Activated T-cell treated with anti-CD3 and anti-CD28 coated beads for 24 hours (primary cell): ENCODE measurements at places on chromosomes 3 and 15.

DNA sequence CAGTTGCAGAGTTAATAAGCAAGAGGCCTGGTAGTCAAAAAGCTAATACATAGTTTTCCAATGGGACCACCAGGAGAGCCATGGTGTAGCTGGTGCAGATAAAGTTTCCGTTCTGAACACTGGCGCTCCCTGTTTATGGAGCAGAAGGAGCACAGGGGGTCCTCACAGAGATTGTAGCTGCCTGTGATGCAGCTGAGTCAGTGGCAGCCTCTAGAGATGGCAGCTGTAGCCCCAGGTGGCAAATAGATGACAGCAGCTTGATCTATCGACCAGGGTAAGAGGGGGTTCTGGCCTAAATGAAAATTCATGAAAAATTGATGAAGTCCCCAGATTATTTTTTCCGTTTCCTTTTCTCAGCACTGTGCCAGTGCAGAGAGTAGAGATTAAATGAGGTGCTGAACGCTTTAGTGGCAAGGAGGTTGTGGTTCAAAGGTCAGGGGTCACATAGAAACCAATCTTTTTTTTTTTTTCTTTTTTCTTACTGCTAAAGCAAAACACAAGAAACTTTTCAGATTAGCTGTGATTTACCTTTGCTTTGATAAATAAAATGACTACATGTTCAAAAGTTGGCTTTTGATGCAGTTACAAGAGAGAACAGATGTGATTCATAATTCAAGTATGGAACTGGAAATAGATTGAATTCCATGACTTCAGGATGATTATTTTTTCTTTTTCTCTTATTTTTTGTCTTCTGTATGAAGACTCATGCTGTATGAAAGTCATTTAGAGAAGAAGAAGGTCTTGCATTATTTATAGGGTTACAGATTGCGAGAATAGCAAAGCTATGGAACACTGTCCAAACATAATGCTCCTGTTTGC, 63.3 kb downstream of the ROBO2 start:
- DNase-seq: no peak

DNA sequence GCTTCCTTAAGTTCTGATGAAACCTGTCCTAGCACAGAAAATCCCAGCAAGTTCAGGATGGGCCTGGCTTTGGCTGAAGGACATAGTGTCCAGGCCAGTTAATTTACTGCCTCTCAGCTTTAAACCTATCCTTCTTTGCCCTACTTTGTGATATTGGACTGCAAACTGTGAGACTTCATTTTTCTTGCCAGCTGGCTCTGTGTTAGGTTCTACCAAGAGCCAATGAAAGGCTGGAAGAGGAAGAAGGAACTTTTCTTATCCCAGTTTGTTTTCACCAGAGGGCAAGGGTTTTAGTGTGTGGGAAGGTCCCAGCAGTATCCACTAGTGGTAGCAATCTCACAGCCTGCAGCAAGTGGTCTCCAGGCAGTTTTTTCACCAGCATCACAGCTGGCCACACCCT, 18.2 kb downstream of the DCUN1D1 start:
- DNase-seq: no peak

DNA sequence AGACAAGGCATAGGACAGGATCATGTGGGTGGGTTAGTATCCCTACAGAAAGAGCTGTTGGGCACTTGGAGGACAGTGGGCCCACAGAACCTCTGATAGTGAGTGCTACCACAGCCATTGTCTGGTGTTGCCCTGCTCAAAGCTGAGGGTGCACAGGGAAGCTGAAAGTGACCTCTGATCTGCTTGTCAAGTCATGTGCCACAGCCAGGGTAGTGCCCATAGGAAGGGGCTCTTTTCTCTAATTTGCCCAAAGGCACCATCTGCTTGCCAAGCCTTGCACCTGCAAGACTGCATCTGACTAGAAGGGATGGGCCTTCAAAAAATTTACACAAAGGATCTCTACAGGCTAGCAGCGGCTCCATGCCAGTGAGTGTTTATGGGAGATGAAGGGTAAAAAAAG, 87.4 kb upstream of the GSK3B start:
- no peak for DNase-seq

GRCh38 chr3:139675327-139675726, 2.4 kb downstream of the NMNAT3 start:
- DNase-seq: no peak

GRCh38 chr3:51100536-51100851, 284.6 kb upstream of the MANF start:
- DNase-seq: no peak

GRCh38 chr3:99537416-99537815, 101.0 kb upstream of the COL8A1 start:
- DNase-seq: no peak

DNA sequence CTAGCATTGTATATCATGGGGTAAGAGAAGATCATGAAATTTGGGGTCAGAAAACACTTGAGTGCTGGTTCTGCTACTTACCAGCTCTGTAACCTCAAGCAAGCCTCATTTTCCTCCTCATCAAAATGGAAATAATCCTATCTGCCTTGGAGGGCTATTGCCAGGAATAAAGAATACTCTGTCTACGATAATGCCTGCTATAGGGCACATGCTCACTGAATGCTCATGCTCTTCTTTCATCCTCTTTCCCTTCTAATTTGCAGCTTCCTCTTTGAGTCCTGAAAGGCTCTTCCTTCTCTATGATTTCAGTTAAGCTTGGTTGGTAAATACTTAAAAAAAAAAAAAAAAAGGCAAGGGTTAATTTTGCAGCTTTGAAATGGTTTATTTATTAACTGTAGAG, 12.8 kb downstream of the RTP1 start:
- no peak for DNase-seq

- no peak for DNase-seq
Measured at GRCh38 chr3:82194870-82195269, 433.4 kb upstream of the GBE1 start.

DNA sequence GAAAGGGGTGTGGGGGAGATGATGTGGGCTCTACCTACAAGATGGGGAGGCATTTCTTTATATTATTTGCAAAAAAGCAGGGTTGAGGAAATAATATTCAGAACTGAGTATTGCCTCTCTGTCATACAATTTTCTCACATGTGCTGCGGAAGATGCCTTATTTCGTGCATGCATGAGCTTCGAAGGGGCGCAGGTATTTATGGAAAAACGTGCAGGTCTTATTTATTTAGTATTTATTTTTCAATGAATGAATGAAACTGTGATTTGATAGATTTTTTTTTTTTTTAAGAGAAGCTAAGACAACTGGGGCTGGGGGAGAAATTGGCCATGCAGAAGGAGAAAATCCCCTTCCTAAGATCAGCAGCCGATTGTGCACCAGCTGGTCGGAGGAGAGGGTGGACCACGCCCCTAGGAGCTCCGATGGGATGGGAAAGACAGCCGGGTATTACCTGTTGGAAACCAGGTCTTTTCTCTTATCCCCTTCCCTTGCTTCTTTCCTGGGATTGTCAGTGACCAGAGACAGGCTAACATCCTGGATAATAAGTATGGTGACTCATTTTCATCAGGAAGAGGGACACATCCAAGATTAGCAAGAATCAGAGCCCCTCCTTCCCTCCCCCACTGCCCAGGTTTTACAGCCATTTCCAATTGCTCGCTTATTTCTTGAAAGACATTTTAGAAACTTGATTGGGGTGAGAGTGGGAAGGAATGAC, 875 bp downstream of the GAP43 start:
- DNase-seq: no peak

- no peak for DNase-seq
Measured at GRCh38 chr3:14479591-14479990, 60.6 kb downstream of the GRIP2 start.

DNA sequence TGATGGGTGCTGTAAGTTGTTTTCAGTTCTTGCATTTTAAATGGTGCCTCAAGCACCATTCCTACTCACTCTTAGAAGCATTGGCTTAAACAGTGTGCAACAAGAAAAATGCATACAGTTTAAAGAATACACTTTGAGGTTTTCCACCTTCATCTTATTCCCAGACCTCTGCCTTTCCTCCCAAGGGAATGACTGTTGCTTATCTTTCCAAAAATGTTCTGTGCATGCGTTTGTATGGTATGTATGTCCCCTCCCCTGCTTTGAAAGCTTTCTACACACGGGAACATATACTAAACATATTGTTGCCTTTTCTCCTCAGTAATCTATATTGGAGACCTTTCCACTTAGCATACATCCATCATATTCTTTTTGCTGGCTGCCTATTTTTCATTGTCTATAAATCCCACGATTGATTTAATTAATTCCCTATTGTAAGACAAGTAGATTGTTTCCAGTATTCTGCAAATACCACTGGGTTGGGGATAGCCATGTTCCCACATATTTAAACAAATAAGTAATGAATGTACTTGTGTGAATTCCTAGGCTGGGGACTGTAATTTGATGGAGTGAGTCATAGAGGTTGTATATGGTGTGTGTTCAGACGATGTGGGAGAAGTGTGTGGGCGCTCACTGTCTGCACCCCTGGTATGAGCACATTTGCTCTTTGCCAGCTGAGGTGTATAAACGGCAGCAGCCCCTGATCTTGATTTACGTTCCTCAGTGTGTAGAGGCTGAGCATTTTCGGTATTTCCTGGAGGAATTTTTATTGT, 5.8 kb downstream of the TRAK1 start:
- DNase-seq: no peak

DNA sequence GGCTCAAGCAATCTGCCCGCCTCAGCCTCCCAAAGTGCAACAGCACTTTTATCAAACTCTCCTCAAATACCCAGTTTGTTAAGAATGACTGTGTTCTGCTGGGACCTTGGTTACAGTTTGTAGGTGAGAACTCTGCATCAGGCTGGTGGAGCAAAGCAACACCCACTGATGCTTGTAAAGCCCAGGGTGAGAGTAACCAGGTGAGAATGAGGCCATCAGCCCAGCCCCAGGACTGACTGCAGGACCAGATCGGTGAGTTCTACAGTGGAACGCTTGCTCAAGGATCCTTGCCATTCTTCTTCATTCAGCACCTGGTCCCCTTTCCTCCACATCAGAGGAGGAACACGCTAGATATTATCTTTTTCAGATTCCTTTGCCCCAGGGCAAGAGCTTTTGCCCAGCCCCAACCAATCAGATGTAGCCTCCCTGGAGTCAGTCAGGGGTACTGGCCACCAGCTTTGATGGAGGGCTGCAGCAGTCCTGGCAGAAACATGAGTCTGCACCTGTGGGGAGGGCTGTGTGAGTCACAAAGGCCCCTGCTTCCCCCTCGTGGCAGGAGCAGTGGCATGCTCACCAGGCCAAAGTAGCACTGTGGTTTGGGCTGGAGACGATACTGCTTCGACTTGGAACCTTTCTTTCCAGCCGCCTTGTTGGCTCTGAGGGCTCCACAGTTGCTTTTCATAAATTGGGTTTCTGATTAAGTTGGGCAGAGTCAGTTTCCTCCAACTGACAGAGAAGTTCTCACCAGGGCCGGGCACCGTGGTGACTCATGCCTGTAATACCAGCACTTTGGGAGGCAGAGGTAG, 3.5 kb upstream of the SHISA5 start:
- peak; percentile 60 for DNase-seq

DNA sequence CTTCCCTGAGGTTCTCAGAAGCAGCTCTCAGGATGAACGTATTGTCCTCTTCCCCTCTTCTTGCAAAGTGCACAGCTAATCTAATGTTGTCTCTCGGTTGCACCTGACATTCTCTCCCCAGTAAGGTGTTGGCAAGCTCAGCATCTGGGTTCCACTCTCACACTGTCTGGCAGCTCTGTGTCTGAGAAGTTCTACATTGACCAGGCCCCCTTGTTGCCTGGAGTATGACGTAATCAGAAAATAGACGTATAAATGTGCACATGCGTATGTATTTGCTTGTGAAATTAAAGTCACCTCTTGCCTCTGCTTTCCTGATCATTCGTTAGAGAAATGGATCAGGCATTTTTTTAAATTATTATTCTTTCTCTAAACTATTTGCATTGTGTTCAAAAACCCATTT, 67.7 kb downstream of the USF3 start:
- no peak for DNase-seq

GRCh38 chr3:70729845-70730244, 417.4 kb upstream of the MDFIC2 start:
- no peak for DNase-seq

- no peak for DNase-seq
Measured at GRCh38 chr15:53875139-53875538, 103.1 kb upstream of the UNC13C start.

- DNase-seq: no peak
Measured at GRCh38 chr3:50502584-50503423, 630 bp downstream of the CACNA2D2 start.

DNA sequence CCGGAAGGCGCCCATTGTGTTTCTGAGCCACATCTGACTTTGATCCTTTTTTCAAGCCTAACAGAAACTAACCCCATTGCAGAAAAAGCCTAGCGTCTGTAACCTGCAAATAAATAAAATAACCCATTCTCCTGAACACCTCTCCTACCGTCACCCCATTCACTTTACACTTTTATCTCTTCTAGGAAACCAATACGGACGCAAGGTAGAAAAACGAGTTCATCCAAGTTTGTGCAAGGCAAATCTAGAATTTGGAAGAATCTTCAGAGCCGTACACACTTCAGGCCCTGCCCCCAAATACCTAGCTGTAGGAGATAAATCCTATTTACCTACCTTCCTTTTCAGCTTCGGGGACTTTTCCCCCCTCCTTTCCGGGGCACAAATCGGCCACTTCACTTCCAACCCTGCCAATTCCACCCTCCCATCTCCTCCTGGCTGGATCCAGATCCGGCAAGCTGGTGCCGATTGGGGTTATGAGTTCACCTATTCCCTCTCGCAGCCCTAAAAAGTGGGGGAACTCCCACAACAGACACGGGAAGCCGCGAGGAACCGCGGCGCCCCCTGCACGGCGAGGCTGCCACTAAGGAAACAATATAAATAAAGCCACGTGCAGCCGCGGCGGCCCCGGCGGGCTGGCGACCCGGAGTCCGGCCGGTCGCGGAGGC, 987 bp downstream of the PRTG start:
- DNase-seq: no peak

- DNase-seq: no peak
Measured at GRCh38 chr3:167913219-167913835, 177.8 kb downstream of the SERPINI1 start.

GRCh38 chr3:194946091-194946490, 260.4 kb downstream of the FAM43A start:
- no peak for DNase-seq

GRCh38 chr3:30286811-30287210, 319.6 kb upstream of the TGFBR2 start:
- no peak for DNase-seq

DNA sequence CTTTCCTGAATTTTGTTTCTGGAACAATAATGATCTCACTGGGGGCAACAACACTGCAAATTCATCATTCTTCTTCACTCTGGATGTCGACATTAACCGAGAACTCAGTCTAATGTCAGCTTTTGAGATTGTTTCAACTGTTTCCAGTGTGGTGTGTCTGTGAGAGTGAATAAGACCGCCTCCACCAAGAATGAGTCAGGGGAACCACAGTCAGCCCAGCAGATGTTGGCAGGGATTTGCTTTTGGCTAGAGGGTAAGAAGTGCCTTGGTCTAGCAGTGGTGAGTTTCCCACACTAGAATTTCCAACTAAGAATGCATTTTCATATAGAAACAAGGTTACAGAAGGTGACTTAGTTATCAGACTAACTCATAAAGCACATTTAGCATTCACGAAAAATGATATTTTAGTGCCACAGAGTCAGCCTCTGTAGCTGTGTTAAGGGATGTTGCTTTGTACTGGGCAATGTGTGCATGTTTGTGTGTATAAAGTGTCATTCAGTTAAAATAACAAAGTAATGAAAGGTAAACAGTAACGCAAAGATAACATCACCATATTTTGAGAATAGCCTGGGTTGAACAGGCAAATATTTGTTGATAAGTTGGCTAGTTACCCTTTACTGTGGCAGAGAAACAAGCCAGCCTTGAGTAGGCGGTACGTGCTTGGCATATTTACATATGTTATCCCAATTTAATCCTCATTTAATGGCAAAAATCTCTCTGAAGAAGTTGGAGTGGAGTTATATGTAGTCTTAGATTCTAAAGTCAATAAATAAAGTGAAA, 33.8 kb downstream of the DRD3 start:
- DNase-seq: peak; percentile 14
